ENCODE measurements at places on chromosomes 4 and X.

DNA sequence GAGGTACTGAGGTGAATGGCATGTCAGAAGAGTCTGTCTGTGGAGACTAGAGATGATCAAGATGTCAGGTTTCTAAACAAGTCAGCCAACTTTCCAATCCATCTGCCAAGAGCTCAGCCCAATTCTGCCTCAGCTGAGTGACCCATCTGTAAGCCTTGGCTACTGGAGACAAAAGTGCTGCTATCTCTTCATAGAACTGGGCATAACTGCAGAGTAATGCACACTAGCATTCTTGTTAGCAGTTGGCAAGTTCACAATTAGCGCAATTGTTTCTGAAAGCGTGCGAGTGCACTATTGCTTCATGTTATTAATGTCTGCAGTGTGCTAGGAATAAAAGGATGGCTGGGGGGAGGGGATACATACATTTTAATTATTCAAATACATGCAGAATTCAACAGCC is 32.9 kb upstream of the SH3D19 start:
- no peak for DNase-seq

GRCh38 chrX:115013705-115014104 is 3.7 kb downstream of the IL13RA2 start:
- DNase-seq: no peak

DNA sequence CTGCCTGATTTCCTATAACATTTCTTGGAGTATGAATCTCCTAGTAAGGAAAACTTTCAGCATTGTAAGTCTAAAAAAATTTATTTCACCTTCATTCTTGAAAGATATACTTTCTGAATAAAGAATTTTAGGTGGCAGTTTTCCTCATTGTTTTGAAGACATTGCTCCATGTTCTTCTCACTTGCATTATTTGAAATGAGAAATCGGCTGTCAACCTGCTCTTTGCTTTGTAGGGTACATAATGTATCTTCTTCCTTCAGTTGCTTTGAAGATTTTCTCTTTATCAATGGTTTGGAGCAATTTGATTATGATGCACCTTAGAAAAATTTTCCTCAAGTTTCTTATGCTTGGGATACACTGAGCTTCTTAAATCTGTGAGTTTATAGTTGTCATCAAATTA is 120.3 kb downstream of the EVC2 start:
- DNase-seq: no peak

GRCh38 chr4:8032381-8032780 is 92.7 kb upstream of the AFAP1 start:
- DNase-seq: no peak

- no peak for DNase-seq
Observed at GRCh38 chrX:103092942-103093341, at the start of gene NXF3. NXF3 (minus strand) TSS chrX:103093143; CDS start chrX:103093023, 120 bp downstream.

- DNase-seq: no peak
Observed at GRCh38 chrX:69131886-69132285, 33.4 kb downstream of the PJA1 start.
